ENCODE measurements at places on chromosomes 11 and 22. TPM values are rescaled to one million over a fixed set of nuclear protein-coding genes. Genes with fewer than 3 reads are reported as not detected.

Gene POLD3
- total RNA-seq, result 13.8 TPM

Gene OR56A5
- total RNA-seq, result not detected

Gene KMT2A
- 62.6 TPM for total RNA-seq

Gene AIFM3
- 0.78 TPM for total RNA-seq

Gene LRRC74B
- not detected for total RNA-seq

Gene ZNF280A
- total RNA-seq, result not detected

Gene ARHGEF17
- 19.2 TPM for total RNA-seq

Gene RAB38
- not detected for total RNA-seq

Gene ANO5
- 4.9 TPM for total RNA-seq

DNA sequence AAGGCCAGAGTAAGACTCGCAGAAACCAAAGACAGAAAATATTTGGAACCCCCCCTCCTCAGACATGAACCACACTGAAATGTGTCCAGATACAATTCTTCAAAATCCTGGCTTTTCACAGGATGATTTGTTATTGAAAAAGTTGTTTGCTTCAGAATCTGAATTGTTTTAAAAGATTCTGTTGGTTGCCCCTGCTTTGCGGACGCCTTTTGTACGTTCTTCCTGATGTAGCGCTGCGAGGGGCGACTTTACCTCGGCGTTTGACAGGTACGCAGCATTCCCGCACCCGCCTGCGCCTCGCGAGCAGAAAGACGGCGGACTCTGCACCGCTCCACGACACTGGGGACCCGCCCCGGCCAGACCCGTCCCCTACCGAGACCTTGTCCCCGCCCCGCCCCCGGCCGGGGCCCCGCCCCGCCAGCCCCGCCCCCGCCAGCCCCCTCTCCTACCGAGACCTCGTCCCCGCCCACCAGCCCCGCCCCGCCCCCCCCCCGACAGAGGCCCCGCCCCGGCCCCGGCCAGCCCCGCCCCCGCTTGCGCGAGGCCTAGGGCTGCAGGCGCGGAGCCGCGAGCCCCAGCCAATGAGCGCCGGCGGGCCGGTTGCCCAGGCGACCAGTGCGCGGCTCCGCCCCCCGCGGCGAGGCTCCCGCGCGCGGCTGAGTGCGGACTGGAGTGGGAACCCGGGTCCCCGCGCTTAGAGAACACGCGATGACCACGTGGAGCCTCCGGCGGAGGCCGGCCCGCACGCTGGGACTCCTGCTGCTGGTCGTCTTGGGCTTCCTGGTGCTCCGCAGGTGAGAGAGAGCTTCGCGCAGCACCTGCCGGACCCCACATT lies at the start of gene GLB1L2:
GLB1L2 (plus strand) TSS at position 635 of the 835 bp plus-strand sequence; CDS start at position 709, 74 bp downstream.
- peak; percentile 83 for DNase-seq

GRCh38 chr11:46339816-46340215 lies 7.4 kb upstream of the DGKZ start:
- DNase-seq, result no peak

DNA sequence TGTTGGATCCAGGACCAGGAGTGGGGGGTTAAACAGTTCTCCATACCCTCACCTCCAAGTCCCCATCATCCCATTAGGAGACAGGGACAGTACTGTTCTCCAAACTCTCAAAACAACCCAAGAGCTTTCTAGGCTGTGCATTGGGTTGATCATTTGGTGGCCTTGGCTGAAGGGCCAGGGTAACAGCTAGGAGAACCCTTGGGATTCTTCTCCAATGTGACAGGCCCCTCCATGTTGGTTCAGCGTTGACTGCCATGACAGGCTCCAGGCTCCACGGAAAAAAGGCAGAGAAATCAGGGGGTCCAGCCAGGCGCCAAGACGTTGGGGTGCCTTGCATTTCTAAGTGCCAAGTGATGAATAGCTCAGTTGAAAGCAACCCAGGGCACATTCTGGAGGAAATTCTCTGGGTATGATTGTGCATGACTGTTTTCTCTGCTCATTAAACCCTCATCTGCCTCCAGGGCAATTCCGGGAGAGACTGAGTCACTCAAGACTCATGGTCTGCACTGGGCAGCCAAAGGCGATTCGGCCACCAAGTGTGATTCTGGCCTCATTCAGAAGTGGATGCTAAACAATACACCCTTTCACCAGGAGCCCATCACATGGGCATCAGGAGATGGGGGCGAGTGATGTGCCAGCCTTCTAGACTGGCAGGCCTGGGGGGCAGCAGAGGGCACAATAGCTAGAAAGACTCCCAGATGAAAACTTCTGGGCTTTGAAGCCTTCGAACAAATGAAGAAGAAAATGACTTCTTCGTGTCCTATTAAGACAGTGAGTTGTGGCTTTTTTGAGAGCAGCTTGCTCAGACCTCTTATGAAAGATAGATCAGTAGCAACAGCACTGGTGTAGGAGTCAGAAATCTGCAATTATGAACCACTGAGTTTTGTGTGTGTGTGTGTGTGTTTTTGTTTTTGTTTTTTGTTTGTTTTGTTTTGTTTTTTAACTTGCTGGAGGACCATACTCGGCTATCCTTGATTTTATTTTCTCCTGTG lies 27.7 kb downstream of the CD44 start:
- DNase-seq, result no peak

DNA sequence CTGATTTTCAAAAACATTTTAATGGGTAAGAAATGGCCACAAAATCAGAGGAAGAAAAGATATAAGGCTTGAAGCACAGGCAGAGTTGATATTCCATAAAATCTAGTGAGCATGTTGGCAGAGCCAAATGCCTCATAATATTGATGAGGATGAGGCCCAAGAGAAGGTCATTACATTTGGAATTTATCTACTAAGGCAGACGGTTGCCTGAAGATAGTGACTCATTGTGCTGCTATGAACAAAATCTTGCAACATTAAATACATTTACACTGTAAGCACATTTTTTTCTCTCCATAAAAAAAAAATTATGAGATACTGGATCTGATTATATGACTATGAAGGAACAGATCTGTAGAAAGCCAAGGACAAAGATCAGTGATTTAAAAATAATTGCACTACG lies 881.4 kb upstream of the CHORDC1 start:
- DNase-seq, result no peak

- peak; percentile 80 for DNase-seq
Observed at GRCh38 chr22:33923660-33924246, 3.5 kb upstream of the LARGE1 start.

DNA sequence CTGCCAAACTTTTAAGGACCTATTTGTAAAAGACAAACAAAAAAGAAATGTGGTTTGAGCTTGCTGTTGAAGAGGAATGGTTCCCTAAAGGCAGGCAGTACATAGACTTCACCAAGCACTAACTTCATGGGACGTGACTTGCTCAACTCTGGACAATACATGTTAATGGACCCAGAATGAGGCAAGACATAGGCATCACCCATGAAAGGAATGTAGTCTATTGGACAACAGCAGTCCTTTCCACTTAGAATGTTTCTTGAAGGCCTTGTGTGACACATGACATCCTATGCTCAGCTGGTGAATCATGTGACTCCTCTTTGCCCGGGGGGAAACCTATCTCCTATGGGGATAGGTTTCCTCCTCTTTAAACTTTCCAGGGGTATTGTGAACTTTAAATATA lies 246.4 kb upstream of the BLID start:
- no peak for DNase-seq

GRCh38 chr11:57679396-57679795 lies 11.5 kb downstream of the ZDHHC5 start:
- no peak for DNase-seq

GRCh38 chr22:24435323-24435645 lies 7.9 kb downstream of the ADORA2A start:
- no peak for DNase-seq

DNA sequence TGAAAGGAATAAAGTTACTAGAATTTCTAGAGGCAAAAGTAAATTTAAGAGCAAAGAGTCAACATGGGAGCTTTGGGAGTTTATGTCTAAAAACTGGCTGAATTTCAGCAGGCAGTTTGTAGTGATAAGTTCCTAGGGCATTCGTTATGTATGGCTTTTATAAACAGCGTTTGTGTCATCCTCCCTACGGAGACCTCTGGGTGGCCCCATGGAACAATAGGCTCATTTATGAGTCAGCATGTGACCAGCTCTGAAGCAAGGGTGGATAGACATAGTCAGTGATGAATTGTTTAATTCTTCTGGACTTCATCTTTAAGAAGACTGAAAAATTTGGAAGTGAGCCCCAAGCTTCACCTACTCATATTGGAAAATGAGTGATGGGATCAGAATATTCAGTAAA lies 37.1 kb downstream of the SVIP start:
- no peak for DNase-seq

- no peak for DNase-seq
Observed at GRCh38 chr22:39309364-39309861, 10.0 kb downstream of the RPL3 start.

GRCh38 chr22:19844377-19845053 lies 10.2 kb downstream of the GNB1L start:
- peak; percentile 48 for DNase-seq

- no peak for DNase-seq
Observed at GRCh38 chr11:25876456-25876965, 455.4 kb upstream of the ANO3 start.

- no peak for DNase-seq
Observed at GRCh38 chr11:83815736-83816135, 529.6 kb upstream of the CCDC90B start.

DNA sequence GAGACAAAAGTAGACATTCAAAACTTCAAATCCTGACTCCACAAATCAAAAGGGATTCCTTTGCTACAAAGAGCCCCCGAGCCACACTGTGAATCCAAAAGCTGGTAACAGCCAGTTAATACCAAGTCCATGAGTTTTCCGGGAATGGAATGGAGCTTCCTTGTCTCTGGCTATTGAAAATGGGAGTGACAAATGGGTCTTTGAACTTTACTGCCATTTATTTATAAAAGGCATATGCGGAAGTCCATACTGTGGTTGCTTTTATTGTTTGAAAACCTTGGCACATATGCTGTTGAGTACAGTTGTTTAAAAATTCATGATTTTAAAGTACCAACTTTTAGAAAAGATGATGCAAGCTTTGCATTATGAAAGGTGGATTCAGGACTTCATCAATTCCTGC lies 206.2 kb upstream of the NARS2 start:
- DNase-seq, result no peak

DNA sequence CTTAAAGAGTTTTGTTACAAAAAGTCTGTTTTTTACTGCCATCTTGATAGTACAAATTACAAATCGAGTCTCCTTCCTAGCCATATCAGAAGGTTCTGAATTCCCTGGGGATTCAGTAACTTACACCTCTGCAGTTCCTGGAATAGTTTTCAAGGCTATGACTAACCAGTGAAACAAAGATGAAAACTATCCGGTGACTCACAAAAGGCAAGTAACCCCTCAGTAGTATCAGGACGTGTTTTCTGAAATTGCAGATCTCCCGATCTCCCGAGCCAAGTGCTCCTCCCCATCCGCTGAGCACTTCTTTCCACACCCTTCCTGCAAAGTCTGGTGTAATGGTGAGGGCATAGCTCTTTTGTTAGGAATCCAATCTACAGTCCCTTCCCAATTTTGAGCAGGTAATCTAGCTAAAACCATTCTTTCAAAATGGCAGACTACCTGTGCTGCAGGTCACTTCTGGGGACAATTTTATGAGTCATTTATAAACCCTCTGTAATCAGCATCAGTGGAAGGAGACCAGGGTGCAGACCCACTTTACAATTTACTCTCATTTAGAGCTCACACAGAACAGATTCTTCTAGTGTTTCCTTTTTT lies 7.7 kb downstream of the E2F8 start:
- DNase-seq, result no peak

Data from body of pancreas (tissue), 4 donors.